HEK293T (cell line): ENCODE measurements at places on chromosomes 11 and 22.

DNA sequence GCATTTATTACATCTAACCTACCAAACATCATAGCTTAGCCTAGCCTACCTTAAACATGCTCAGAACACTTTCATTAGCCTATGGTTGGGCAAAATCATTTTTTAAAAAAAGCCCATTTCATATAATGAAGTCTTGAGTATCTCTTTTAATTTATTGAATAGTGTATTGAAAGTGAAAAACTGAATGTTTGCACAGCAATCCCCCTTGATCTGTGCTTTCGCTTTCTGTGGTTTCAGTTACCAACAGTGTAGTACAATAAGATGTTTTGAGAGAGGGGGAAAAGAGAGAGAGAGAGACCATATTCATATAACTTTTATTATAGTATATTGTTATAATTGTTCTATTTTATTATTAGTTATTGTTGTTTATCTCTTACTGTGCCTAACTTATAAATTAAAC, 8.4 kb upstream of the MAP6 start:
- no peak for DNase-seq

DNA sequence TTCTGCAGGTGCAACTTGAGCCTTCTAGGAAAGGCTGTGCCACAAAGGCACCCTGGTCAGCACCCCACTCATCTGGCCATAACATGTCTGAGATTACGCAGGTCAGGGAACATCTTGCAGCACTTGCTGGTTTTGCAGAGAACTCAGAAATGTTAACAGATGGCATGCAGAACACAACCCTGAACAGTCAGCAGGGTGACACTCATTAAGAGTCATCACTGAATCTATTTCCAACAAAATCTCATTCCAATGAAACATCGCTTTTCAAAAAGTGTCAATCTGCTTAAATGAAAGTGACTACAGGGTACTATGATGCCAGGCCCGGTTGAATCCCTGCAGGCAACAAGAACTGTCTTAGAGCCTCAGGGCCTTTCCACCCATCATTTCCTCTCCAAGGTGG, 369.8 kb upstream of the CCDC90B start:
- DNase-seq: no peak

GRCh38 chr22:43431808-43432554, 20.2 kb downstream of the MPPED1 start:
- no peak for DNase-seq

DNA sequence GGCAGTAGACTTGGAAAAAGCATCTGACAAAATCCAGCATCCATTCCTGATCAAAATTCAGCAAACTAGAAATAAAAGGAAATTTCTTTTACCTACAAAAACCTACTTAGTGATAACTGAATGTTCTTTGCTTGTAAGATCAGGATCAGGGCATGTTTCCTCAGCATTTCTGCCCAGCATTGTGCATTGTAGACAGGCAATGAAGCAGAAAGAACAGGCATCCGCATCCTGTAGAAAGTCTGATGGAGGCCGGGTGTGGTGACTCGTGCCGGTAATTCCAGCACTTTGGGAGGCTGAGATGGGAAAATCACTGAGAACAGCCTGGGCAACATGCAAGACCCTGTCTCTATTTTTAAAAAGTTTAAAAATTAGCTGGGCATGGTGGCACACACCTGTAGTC, 32.5 kb upstream of the PANX2 start:
- DNase-seq: no peak

GRCh38 chr22:49979587-49980264, 19.2 kb downstream of the PIM3 start:
- DNase-seq: peak; percentile 57

- DNase-seq: no peak
Observed at GRCh38 chr11:113329725-113330124, 15.3 kb downstream of the TTC12 start.

DNA sequence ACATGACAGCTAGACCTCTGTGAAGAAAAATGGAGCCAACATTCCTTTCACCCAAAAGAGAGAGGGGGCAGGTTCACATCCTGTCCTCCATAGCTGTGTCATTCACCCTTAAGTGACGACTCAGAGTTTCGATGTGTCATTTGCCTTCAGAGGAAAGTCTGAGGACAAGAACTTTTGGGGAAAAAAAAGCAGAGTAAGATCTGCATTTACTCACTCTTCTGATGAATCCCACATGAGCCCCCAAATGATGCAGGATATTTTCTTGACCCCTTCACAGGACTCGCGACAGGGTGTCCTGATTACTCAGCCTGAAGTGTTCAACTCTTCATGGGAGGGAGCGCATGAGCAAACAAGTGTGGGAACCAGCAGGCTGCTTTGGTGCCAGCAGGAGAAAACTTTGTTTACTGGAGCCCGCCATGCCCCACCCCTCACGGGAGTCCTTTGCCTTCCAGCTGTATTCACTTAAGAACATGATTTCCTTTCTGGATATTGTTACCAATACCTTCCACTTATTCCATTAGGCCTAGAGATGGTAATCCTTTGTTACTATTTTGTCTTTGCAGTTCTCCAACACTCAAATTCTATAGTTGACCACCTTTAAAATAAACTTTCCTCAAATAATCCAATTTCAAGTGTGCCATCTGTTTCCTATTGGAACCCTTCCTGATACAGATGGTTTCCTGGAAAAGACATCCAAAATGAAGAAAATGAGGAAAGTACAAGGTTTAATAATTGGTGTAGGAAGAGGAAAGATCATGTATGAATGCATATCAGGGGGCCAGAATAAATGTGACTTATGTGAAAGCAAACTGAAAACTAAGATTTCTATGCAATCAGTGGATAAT, 729.8 kb downstream of the FAM181B start:
- no peak for DNase-seq

DNA sequence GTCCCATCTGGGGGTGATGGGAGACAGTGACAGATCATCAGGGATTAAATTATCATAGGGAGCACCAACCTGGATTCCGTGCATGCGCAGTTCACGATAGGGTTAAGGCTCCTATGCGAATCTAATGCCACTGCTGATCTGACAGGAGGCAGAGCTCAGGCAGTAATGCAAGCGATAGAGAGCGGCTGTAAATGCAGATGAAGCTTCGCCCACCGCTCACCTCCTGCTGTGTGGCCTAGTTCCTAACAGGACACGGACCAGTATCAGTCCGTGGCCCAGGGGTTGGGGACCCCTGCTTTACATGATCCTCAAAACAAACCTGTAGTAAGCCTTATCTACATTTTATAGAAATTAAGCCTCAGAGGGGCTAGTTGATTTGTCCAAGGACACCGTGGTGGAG, 94.3 kb downstream of the TTC28 start:
- DNase-seq: no peak

DNA sequence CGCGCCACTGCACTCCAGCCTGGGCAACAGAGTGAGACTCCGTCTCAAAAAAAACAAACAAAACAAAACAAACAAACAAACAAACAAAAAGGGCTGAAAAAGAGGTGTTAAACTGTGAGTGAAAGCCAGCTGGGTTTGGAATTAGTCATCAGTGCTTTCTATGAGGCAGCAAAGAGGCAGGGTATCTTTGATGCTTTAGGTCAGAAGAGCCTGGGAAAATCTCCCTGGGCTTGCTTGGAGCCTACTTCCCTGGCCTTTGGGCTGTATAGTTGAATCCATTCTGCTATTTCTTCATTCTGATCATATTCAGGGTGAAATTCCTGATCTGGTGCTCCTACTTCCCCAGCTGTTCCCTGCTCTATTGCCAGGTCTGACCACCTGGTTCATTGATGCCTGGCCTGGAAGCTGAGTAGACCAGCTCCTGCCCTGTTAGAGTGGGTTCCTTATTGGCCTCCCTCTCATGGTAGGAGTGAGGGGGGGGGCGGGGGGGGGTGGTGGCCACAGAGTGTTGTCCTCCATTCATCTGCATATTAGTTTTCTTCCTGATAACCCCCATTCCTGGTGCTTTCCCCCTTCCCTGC, 65.6 kb downstream of the INSC start:
- no peak for DNase-seq

DNA sequence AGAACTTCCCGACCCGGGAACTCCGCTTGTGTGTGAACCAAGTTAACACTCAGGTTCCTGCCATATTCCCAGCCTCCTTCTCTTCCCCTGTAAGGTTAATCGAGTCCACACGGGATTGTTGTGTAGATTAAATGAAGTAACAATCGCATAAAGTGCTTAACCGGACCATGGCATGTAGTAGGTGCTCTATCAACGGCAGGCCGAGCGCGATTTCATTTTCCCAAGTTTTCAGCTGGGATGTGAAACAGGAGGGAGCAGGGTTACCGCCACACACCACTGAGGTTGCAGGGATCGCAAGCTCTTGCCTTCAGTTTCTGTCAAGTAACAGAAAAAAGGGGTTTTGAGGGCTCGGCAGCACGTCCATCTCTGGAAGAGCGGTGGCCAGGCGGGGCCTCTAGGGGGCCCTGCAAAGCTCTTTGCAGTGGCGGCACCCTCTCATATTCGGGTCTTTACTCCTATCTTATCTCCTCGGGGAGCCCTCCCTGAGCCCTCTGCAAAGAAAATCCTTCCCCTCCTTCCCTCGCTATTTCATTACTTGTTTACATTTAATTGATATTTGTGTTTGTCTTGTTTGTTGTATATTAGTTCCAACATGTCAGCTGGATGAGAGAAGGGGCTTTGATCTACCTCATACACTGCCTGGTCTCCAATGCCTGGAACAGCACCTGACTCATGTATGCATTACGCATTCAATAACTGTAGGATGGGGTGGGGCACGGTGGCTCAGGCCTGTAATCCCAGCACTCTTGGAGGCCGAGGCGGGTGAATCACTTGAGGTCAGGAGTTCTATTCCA, 816 bp upstream of the PLEKHA7 start:
- peak; percentile 63 for DNase-seq

- DNase-seq: no peak
Observed at GRCh38 chr11:67400942-67401494, 640 bp downstream of the PPP1CA start.

- no peak for DNase-seq
Observed at GRCh38 chr22:29083933-29084591, 11.2 kb downstream of the KREMEN1 start.

GRCh38 chr11:119705362-119705761, 23.6 kb downstream of the NECTIN1 start:
- no peak for DNase-seq

DNA sequence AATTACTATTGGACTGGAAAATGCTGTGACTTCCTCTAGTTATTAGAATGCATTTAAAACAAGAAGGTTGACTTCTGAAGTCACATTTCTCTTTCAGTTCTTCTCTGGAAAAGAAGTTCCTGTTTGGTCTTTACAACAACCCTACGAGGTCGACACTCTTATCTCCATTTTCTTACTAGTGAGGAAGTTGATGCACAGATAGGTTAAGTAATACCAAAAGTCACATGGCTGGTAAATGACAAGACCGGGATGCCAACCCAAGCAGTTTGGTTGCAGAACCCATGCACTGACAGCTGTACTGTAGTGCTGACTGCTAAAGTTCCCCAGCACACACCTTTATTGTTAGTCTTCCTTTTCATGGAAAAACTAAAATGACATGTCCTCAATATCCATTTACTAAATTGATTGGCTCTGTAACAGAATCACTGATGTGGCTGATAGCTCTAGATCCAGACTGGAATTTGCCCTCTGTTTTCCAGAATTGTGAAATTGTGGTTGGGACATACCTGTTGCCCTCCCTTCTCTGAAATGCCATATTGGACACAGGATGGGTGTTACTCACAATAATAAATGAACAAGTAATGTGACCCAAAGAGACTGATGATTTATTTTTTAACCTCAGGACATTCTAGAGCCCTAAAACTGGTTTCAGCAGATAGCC, 9.4 kb upstream of the TECTA start:
- DNase-seq: no peak

DNA sequence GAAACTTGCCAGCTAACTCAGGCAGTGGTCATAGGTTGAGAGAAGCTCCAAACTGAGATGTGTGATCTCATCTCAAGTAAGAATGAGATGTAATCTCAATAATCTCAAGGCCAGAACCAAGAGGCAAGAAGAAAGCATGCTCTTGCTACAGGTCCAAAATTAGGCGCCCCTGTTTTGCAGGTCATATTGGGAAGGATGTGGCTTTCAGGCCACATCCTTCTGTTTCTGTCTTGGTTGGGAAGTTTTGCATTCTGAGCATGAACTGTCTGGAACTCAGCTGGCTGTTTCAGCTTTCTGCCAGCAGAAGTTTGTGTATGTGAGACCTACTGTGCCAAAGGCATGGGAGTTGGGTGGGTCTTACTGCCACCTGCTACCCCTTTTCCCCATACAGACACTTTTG, 67.5 kb upstream of the MS4A8 start:
- no peak for DNase-seq

GRCh38 chr22:30408388-30409102, 11.7 kb downstream of the SEC14L2 start:
- no peak for DNase-seq

DNA sequence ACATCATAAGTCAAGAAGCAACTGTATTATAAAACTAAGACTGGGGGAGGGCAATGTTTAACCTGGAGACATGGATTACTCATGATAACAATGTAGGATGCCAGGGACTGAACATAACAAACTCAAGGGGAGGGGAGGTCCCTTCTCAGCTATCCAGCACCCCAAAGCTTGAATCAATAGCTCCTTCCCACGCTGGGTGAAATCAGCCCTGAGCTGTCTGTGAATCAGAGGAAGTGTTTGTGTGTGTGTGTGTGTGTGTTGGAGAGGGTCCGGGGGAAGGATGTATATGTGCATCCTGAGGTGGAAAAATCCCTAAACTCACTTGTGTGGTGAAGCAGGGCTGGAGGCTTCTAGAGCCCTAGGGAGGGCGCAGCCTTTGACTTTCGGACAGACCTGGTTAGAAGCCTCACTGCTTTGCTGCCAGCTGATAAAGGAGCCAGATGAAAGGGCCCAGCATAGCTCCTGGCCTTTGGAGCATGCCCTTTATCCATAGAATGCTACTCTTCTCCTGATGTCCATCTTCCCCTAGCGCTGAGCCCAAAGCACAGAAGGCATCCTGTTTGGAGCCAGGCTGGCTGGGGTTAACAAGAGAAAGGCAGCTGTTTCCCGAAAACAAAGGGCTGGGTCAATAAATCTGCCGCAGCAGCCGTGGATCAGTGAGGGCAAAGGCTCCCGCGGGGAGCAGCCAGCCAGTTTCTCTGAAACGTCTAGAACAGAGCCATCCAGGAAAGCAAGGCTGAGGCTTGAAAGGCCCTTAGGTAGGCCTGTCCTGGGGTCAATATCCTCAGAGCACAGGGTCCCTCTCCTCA, 35.8 kb downstream of the TNKS1BP1 start:
- DNase-seq: no peak

GRCh38 chr11:35148163-35148837, 9.3 kb downstream of the CD44 start:
- DNase-seq: no peak

DNA sequence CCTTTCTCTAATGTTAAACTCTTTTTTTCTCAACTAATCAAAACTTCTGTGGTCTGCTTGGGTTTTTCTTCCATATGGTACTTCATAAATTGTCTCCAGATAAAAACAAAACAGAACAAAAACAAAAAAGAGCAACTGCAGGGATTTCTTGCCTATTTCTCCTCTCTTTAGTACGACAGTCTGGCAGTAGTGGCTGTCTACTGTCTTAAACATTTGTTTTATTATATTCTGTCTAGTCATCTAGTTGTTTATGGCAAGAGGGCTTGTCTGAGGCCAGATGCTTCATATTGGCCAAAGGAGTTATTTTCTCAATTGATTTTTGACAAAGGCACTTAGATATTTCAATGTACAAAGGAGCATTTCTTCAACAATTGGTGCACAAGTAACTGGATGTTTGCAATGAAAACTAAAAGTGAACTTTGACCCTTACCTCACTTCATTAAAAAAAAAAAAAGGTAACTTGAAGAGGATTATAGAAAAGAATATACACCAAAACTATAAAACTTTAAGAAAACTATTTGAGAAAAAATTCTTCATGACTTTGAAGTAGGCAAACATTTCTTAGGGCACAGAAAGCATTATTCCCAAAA, 404.2 kb downstream of the LUZP2 start:
- no peak for DNase-seq

GRCh38 chr11:64406221-64406946, 47.4 kb downstream of the RPS6KA4 start:
- DNase-seq: no peak

GRCh38 chr22:43571181-43571580, 159.4 kb downstream of the MPPED1 start:
- no peak for DNase-seq
